ENCODE measurements at places on chromosomes 16 and 17.

GRCh38 chr17:42791948-42792347, 6.6 kb downstream of the COA3 start:
- no peak for DNase-seq

DNA sequence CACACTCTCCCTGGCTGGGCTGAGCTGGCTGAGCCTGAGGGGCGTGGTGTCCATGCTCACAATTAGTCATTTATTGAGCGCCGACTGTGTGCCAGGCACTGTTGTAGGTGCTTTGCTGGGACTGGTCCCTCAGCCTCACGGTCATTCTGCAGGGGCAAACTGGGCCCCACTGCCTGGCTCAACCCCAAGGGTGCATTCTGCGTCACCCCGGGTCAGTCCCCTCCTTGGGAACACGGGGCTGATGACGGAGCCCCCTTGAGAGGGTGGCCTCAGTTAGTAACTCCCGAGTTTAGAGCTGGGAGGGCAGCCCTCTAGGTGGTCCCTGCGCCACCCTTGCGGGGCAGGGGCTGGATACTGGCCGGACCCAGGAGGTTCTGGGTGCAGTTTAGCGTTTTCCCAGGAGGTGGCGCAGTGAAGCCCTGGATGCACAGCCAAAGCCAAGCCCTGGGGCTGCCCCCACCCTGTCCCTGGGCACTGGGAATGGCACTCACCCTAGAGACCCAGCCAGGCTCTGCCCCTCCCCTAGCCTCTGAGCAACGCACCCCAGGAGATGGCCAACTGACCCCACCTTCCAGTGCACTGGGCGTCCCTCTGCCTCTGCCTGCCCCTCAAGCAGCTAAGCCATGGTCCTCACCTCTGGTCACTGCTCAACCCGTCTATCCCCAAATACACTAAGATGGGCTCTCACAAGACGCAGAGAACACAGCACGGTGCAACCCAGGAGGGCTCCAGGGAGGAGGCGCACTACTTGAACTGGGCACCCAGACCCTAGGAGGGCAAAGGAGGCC, 243.2 kb upstream of the GSE1 start:
- DNase-seq, result peak; percentile 55

- no peak for DNase-seq
These were observed 44.8 kb downstream of the PECAM1 start for GRCh38 chr17:64345689-64346376.

GRCh38 chr17:64572682-64573154, 65.9 kb downstream of the CEP95 start:
- DNase-seq, result no peak

- no peak for DNase-seq
These were observed 1023.4 kb upstream of the RBFOX1 start for GRCh38 chr16:6309271-6309670.

- DNase-seq, result no peak
These were observed 40.3 kb upstream of the SNN start for GRCh38 chr16:11627822-11628457.

GRCh38 chr17:76927577-76927976, 59.4 kb downstream of the MGAT5B start:
- no peak for DNase-seq

DNA sequence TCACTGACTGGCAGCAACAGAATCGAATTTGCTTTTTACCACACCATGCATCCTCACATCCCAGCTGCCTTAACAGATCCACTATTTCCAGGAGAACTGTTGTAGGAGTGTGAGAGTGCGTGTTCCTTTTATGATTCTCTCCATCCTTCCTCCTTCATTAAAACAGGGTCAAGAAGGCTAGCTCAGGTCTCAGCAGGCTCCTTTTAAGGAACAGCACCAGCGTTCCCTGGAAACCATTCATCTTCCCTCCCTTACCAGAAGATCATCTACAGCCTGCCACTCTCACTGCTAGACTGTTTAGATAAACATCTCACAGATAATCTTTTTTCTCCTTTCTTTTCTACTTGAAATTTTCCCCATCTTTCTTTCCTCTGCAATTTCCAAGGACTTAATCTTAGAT, 1531.9 kb upstream of the CDH8 start:
- DNase-seq, result no peak

DNA sequence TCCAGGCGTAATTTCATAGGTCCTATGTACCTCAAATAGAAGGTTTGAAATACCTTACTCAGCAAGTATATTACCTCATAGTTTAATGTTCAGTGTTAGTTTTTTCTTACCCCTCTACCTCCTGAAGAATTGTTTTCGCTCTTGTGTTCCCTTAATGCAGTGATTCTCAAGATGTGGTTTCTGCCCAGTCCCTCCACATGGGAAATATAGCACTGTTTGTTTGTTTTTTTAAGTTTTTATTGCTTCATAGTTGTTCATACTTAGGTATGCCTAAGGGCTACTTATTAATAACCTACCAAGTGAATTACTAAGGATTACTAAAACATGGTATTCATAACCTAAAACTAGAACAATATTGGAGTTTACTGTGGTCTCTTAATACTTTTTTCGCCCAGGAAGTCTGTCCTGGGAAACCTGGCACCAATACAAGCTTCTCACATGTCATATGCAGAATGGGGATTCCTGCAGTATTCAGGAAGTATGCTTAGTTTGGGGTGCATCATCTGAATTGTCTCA, 5.0 kb downstream of the RSPRY1 start:
- DNase-seq, result no peak

DNA sequence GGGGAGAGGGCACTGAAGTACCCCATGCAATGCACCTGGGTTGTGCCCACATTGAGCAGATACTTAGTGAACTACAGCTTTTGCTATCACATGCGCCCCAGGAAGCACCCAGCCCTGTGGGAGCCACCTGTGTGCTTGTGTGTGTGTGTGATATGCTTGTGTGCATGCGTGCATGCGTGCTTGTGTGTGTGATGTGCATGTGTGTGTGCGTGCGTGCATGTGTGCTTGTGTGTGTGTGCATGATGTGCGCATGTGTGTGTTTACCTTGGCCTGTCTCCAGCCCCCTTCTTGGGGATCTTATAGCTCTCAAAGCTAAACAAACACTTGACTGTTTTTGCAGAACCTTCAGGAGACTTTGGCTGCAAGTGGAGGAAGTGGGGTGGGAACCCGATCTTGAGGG, 841 bp downstream of the C16orf89 start:
- peak; percentile 64 for DNase-seq

GRCh38 chr17:2394775-2395201, 6.1 kb downstream of the MNT start:
- no peak for DNase-seq

DNA sequence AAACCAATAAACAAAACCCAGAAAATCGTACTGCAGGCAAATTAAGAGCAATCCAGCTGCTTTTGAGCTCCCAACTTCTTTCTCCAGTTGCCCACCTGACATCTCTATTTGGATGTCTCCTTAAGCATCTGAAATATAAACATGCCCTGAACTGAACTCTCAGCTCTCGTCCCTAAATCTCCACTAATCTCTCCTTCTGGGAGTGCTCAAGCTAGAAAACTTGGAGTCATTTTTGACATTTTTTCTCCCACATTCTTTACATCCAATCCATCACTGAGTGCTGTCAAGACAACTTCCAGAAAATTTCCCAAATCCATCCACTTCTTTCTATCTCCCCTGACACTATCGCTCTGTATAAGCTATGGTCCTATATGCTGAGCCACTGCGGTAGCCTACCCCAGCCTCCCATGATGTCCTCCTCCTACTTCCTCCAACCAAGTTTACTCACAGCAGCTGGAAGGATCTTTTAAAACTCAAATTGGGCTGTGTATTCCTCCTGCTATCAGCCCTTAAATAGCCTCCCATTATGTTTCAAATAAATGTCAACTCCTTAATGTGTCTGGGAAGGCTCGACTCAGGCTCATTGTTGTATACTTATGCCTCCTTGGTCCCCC, 53.1 kb downstream of the HS3ST3B1 start:
- no peak for DNase-seq

All from NCI-H1417 (cell line).